Lung (tissue), 17 donors: ENCODE measurements at places on chromosomes 12 and 14.

- DNase-seq = no peak
Measured at GRCh38 chr12:79274501-79275064, 410.0 kb downstream of the SYT1 start.

- DNase-seq = no peak
Measured at GRCh38 chr12:83709899-83710298, 1023.2 kb downstream of the TMTC2 start.

DNA sequence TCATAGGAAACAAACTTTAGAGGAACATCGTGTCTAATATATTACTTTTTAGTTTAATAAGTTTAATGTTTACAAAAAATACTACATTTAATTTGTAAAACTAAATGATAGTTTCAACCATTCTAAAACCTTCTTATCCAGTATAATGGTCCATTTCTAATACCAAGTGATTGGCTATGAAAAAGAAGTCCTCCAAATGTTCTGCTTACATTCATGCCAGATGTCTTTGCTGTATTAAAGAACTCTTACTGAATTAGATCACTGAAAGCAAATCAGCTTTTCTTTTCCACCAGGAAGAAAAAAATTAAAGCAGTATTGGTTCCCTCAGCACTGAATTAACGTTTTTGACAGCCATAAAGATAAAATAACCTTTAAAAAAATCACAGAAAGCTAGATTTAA is 3.7 kb downstream of the NOVA1 start:
- peak; percentile 23 for DNase-seq

DNA sequence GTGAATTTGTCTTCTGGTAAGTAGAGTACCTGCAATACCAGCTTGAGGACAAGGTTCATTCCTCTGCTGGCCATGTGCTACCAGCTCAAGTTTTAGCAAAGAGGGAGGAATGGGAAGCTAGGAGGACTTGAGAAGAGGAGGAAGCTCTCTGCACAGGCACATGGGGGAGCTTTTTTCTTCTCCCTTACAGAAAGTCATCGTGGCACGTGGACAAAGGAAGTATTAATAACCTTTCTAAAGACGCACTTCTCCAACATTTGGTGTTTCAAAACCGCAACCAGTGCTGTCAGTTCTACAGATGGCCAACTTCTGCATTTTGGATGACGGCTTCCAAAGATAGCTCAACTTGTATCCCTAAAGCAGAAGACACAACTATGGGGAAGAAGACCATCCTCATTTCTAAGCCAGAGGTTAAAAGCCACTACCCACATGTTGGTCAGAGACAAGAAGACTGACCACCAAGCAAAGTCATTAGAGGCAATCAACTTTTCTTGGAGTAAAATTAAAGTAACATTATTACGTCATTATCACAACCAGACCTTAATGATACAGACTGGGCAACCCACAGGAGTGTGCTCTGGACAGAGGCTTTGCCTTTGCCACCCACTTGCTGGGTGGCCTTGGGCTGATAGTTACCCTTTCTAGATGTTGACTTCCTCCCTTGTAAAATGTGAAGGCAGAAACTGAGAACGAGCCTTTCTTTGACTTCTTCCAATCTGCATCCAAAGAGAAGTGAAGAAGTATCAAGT is 12.3 kb upstream of the TMED10 start:
- no peak for DNase-seq

GRCh38 chr12:121050725-121051124 is 11.7 kb upstream of the OASL start:
- no peak for DNase-seq

- DNase-seq = peak; percentile 14
Measured at GRCh38 chr12:46983959-46984841, 95.2 kb upstream of the PCED1B start.
